AG20443 (cell line): ENCODE measurements at places on chromosomes 4 and X.

- DNase-seq = no peak
These were observed 136.0 kb upstream of the NPY2R start for GRCh38 chr4:155072417-155072816.

- DNase-seq = peak; percentile 19
These were observed 306.7 kb upstream of the MAOA start for GRCh38 chrX:43349363-43349762.

GRCh38 chr4:7804756-7805385, 134.8 kb downstream of the AFAP1 start:
- DNase-seq = no peak

GRCh38 chrX:17475449-17476217, 100.6 kb downstream of the NHS start:
- DNase-seq = no peak

GRCh38 chrX:119549327-119550016, 15.7 kb downstream of the STEEP1 start:
- DNase-seq = no peak

- no peak for DNase-seq
These were observed 19.3 kb downstream of the CLTRN start for GRCh38 chrX:15645266-15645665.
